ENCODE measurements at places on chromosomes 6 and 20.

GRCh38 chr6:88105741-88106340, 58.2 kb downstream of the SPACA1 start:
- H3K4me1 ChIP-seq = no peaks in the 10 kb centered on the region
- no peaks in the 10 kb centered on the region for H3K36me3 ChIP-seq
- DNase-seq = no peak

GRCh38 chr6:21461844-21462518, 131.6 kb upstream of the SOX4 start:
- peaks cover 19% of the 10 kb centered on the region for H3K4me1 ChIP-seq
- H3K4me3 ChIP-seq = no peak overlapping the region

DNA sequence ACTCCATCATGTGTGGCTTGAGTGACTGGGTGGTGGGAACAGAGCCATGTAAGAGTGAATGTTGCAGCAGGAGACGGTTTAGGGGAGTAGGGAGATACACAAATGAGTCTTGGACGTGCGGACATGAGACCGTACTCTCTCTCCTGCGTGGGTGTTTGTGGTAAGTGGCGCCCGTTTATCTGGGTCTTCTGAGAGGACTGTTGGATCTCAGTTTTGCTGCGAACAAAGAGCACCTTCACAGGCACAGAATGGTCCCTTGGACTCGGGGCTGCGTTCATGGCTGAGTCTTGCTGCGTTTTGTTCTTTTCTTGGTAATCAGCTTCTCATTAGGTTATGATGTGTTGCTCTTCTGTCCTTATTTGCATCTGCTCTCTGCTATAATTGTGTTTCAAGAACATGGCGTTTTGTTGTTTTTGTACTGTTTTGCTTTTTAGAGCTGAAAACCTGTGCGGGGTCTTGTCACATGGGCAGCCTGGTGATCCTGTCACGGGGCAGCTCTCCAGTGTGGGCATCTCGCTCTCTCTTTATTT, 28.5 kb downstream of the STK35 start:
- no peaks in the 10 kb centered on the region for H3K27me3 ChIP-seq
- H3K36me3 ChIP-seq = no peaks in the 10 kb centered on the region
- DNase-seq = no peak
- peaks cover 16% of the 10 kb centered on the region for H3K4me1 ChIP-seq
- H3K4me3 ChIP-seq = no peak overlapping the region

DNA sequence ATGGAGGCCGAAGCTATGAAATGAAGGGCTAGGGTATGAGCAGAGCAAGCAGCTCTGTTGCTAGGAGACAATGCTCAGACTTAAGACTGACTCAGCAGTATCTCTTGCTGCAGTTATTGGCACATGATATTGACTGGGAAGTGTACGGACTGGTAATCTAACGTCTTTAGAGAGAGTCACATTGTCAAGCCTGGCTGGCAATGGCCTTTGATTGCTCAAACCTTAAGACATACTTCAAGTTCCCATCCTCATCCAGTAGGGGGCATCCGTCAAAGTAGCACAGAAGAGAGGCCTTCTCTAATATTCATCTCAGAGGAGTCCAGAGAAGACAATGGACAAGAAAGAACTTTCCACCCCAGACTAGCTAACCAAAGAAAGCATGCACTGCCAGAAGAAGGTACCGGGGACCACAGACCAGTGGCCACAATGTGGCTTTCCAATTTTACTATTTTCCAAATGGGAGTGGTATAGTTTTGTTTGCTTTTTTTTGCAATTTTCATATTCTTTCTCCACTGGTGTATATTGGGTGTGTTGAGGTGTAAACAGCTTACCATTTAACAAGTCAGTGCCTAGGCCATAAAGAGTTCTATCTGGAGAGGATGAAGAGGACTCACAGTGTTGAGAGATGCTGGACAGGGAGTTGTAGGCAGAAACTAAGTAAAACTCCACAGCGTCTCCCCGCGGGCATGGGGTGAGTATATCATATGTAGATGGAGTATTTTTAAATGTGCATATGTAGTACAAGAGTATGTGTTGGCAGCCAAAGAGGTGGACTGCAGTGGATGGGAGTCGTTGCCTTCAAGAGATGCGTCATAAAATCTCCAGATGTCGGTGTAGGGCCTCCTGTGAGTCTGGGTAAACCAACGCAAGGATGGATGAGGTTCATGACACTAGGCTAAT, 36.7 kb downstream of the LRFN2 start:
- no peaks in the 10 kb centered on the region for H3K4me1 ChIP-seq
- no peaks in the 10 kb centered on the region for H3K36me3 ChIP-seq
- DNase-seq = no peak

DNA sequence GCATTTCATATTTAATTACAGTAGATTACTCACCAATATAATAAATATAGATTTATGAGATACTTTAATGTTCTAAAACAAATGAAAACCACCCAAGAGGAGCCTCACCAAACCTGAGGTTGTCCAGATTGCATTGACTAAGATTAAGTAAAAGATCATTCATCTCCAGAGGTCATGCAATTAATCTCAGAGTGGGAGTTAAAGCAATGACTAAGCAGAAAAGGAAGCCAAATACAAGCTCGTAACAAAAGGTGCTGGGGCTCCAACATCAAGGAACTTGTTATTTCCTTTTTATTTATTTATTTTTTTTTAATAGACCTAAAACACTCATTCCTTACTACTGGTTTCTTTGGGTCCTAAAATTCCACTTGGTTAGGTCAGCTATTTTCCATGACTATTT, 57.7 kb downstream of the RSPO3 start:
- no peak overlapping the region for H3K27ac ChIP-seq
- no peaks in the 10 kb centered on the region for H3K27me3 ChIP-seq
- peaks cover 16% of the 10 kb centered on the region for H3K4me1 ChIP-seq
- H3K36me3 ChIP-seq = no peaks in the 10 kb centered on the region

- no peaks in the 10 kb centered on the region for H3K36me3 ChIP-seq
- DNase-seq = no peak
- peaks cover 23% of the 10 kb centered on the region for H3K27me3 ChIP-seq
- no peak overlapping the region for H3K4me3 ChIP-seq
- H3K27ac ChIP-seq = no peak overlapping the region
- H3K4me1 ChIP-seq = peaks cover 7% of the 10 kb centered on the region
Measured at GRCh38 chr6:90643381-90643780, 56.5 kb upstream of the MAP3K7 start.

- no peaks in the 10 kb centered on the region for H3K27me3 ChIP-seq
- no peak overlapping the region for H3K27ac ChIP-seq
- H3K4me3 ChIP-seq = no peak overlapping the region
- H3K4me1 ChIP-seq = peaks cover 44% of the 10 kb centered on the region
- no peak for DNase-seq
Measured at GRCh38 chr20:19404826-19405225, 192.4 kb downstream of the SLC24A3 start.

DNA sequence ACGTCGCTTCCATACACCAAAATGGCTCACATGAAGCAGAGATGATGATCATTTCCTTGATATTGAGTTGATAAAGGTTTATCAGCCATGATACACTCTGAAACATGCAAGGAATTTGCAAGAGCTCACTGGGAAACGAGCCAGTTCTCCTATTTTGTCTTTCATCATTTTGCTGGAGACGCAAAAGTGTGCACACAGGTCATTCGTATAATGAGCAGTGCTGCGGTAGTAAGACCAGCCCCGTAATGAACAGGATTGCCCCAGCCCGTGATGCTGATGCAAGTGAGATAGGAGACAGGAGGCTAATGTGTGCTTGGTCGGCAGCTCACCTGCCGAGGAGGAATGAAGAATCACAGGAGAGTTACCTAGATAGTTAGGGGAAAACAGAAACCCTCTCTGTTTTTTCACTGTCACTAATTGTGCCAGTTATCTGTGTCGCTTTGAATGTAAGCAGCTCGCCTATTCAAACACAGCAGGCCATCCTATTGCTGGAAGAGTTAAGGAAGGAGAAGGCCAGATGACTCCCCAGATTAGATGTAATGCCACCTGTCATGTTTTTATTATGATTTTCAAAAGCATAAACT, 391.8 kb downstream of the SAMD5 start:
- no peak overlapping the region for H3K4me3 ChIP-seq
- no peaks in the 10 kb centered on the region for H3K27me3 ChIP-seq
- no peaks in the 10 kb centered on the region for H3K36me3 ChIP-seq

DNA sequence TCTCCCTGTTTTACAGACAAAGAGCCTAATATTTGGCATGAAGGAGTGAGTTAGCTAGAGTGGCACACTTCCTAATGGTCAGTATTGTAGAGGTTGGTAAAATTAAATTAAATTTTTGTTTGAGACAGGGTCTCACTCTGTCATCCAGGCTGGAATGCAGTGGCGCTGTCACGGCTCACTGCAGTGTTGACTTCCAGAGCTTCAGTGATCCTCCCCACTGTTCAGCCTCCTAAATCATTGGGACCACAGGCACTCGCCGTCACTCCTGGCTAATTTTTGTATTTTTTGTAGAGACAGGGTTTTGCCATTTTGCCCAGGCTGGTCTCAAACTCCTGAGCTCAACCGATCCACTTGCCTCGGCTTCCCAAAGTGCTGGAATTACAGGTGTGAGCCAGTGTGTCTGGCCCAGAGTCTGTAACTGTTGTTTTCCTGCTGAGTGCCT, 70.9 kb downstream of the SCAND1 start:
- H3K4me3 ChIP-seq = no peak overlapping the region
- no peak for DNase-seq
- peaks cover 13% of the 10 kb centered on the region for H3K4me1 ChIP-seq
- peaks cover 3% of the 10 kb centered on the region for H3K36me3 ChIP-seq
- H3K27me3 ChIP-seq = no peaks in the 10 kb centered on the region
- peak overlapping the region; percentile 92 for H3K27ac ChIP-seq

DNA sequence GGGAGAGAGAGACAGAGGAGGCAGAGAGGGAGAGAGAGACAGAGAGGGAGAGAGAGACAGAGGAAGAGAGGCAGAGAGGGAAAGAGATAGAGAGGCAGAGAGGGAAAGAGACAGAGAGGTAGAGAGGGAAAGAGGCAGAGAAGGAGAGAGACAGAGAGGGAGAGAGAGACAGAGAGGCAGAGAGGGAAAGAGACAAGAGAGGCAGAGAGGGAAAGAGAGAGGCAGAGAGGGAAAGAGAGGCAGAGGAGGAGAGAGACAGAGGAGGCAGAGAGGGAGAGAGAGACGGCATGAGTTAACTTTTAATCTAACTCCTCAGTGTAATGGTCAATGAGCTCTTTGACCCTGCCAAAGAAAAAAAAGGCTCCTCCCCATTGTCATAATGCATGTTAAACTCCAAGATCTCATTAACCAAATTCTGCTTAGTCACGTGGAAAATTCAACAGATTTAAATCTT, 7.1 kb downstream of the ELOVL2 start:
- H3K27me3 ChIP-seq = peaks cover 13% of the 10 kb centered on the region
- DNase-seq = no peak
- no peak overlapping the region for H3K4me3 ChIP-seq
- no peaks in the 10 kb centered on the region for H3K36me3 ChIP-seq

DNA sequence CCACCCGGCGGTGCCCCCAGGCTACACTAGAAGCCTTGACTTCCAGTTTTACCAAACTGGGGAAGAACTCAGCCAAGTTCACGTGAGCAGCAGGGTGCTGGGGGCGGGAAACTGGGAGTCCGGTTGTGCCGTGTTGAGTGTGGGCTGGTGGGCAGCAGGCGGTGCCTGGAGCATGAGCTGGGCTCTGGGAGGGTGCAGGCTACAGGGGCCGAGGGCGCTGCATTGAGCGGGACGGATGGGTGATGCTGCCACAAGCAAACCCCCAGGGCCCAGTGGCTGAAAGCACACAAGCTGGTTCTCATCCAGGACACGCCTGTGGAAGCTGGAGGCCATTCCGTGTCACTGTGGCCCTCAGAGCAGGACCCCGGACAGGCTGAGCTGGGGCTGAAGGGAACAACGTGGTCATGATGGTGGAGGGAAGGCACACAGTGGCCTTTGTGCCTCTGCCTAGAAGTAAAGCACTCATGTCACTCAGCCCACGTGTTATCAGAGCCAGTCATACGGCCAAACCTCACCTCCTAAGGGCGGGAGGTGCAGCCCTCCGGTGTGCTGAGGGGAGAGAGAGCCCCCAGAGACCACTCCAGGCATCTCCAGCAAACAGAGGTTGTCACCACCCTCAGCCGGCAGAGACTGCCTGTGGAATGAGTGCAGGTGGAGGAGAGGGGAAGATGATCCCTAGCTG, 29.5 kb downstream of the RBM38 start:
- no peak overlapping the region for H3K4me3 ChIP-seq
- no peaks in the 10 kb centered on the region for H3K36me3 ChIP-seq
- peaks cover 3% of the 10 kb centered on the region for H3K27me3 ChIP-seq
- no peak overlapping the region for H3K27ac ChIP-seq

Measured in mesothelial cell of epicardium (in vitro differentiated cells).